ENCODE measurements at places on chromosomes 3 and 15.

DNA sequence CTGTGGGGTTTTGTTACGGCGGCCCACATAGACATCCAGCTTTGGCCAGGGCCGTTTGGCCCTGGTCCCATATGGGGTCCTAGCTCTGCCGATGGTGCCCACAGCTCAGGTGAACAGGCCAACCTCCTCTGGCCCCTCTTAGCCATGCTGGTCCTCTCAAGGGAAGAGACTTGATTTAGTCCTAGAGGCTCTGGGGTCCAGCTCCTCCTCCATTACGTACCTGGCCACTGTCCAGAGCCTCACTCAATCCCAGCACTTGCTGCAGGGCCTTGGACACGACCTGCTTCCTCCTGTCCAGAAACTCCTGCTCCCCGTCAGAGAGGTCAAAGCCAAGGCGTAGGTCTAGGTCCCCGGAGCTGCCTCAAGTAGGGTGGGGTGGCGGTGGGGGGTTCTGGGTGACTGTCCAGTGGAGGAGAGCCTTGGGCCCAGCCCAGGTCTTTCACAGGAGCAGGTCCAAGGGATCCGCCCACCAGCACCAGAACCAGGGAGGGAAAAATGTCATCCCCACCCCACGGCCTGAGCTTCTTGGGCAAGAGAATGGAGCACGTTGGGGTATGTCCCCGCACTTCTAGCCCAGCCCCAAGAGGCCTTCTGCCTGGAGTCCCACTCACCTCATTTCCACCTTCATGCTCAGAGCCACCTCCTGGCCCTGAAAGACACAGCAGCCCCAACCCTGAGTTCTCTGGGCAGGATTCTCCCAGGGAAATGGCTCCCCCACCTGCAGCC, 6.8 kb downstream of the PLA2G4F start:
- no peak for DNase-seq

DNA sequence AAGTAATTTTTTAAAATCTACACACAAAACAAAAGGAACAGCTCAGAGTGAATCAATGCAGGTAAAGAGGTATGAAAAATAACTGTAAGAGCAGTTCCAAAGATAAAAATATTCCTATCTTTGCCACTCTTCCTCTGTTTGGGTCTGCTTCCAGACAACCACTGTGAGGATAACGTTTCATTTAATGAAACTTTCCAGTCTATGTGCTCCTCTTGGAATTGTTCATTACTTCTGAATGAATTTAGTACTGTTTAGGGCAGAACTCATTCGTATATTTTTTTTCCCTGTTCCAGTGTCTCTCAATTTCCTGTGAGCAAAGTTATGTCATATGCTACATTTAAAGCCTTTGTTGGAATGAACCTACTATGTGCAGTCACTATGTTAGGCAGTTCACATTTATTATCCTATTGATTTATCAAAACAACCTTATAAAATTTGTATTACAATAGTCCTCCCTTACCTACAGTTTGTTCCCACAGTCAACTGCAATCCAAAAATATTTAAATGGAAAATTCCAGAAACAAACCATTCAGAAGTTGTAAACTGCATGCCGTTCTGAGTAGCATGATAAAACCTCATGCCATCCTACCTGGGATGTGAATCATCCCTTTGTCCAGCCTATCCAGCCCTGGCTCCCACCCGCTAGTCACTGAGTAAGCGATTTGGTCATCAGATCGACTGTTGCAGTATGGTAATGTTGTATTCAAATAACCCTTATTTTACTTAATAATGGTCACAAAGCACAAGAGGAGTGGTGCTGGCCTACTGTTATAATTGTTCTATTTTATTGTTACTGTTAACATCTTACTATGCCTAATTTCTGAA, 98.1 kb downstream of the TMCC1 start:
- DNase-seq: no peak

GRCh38 chr3:189630767-189631372, 319 bp upstream of the TP63 start:
- no peak for DNase-seq

DNA sequence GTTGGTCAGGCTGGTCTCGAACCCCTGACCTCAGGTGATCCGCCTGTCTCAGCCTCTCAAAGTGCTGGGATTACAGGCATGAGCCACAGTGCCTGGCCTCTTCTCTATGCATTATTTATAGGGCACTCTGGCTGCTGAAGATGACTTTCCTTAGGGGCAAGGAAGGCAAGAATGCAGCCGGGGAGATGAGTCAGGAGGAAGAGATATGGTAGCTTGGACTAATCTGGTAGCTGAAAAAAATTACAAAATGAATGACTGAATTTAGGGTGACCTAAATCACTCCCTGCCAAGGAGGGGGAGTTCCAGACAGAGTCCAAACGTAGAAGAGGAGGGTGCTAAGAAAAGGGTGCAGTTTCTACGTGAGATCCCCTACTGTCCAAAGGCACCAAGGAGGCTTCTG, 14.2 kb downstream of the RHCG start:
- no peak for DNase-seq

- no peak for DNase-seq
Measured at GRCh38 chr3:46878781-46879436, 1.4 kb downstream of the PTH1R start.

- DNase-seq: no peak
Measured at GRCh38 chr3:108221393-108221792, 831 bp downstream of the IFT57 start.

GRCh38 chr15:90268415-90268814, 2.9 kb downstream of the NGRN start:
- no peak for DNase-seq

DNA sequence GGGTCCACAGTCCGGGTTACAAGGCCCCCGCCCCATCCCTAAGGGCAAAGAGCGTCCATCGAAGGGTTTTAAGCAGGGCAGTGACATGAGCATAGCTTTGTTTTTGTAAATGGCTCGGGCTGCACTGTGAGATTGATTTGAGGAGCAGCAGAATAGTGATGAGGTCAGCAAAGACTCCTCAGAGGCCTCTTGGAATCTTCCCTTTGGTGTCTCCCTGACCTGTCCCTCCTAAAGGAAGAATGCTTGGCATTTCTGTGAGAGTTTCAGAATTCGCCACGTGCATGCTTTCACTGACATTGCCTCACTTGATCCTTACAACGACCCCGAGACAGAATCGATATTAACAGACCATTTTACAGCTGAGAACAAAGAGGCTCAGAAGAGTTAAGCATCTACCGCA, 20.3 kb downstream of the LAMP3 start:
- DNase-seq: no peak

- DNase-seq: no peak
Measured at GRCh38 chr3:146501752-146502151, 32.4 kb upstream of the PLSCR2 start.

DNA sequence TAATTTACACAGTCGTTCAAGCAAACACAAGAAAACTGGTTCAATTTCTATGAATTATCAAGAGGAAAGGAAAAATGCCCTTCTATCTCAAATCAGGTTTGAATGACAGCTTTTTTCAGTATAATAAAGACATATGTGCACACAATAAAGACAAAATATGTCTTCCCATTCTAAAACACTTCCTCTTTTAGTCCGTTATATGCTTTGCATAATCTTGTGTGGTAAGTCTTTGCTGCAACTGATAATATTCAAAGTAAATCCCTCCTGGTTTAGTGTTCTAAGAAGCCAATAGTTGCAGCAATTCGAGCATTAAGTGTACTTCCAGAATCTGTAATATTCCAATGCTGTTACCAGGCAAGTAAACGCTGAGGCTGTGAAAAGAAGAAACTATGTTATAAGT, 43.7 kb upstream of the MAPKBP1 start:
- DNase-seq: no peak

DNA sequence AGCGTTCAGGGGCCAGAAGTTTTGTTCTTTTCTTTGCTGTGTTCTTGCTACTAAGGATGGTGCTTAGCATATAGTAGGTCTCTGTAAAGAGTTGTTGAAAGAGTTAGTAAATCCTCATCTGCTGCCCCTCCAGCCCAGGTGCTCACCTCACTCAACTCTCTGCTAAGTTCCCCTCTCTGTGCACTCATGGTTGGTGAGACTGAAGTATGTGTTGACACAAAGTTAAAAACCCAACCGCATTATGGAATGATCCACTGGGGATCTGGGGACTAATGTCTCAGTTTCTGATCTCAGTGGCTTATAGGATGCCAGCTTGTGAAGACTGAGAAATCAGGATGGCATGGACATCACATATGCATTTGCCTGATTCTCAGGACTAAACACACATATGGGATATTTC, 13.8 kb downstream of the RYR3 start:
- DNase-seq: no peak

DNA sequence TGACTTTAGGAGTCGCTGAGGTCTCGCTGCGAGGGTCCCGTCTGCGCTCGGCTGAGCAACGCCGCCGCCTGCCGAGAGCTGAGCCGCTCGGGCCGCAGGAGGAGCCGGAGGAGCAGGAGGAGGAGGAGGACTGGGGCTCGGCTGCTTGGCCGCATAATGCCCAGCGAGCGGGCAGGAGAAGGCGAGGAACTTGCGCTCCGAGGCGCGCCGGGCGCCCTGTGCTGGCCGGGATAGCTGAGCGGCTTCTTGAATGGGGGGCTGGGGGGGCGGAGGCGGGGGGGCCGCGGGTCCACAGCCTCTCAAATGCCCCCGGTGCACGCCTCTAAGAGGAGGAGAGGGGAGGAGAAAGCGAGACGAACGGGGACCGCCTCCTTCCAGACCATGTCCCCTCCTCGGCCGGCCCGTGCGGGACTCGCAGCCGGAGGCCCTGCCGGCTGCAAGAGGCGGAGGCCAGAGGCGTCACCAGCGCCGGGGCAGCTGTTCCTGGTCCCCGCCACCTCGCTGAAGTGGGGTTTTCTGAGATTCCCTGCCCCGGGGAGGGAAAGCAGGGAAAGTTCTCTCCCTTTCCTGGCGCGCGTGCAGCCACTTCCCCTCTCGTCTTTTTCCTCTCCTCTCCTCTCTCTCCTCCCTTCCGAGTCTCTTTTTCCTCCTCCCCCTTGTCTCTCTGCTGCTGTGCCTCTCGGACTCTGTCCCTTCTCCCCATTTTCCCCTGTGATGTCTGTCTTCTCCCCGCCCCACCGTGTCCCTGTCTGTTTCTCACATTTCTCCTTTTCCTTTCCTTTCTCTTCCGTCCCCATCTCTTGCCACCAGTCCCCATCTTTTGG, at the start of gene ADAMTS9:
TSS of gene ADAMTS9 (minus strand) at position 220 of the 824 bp plus-strand sequence. CDS start 343 bp downstream, outside the sequence.
- DNase-seq: peak; percentile 14

DNA sequence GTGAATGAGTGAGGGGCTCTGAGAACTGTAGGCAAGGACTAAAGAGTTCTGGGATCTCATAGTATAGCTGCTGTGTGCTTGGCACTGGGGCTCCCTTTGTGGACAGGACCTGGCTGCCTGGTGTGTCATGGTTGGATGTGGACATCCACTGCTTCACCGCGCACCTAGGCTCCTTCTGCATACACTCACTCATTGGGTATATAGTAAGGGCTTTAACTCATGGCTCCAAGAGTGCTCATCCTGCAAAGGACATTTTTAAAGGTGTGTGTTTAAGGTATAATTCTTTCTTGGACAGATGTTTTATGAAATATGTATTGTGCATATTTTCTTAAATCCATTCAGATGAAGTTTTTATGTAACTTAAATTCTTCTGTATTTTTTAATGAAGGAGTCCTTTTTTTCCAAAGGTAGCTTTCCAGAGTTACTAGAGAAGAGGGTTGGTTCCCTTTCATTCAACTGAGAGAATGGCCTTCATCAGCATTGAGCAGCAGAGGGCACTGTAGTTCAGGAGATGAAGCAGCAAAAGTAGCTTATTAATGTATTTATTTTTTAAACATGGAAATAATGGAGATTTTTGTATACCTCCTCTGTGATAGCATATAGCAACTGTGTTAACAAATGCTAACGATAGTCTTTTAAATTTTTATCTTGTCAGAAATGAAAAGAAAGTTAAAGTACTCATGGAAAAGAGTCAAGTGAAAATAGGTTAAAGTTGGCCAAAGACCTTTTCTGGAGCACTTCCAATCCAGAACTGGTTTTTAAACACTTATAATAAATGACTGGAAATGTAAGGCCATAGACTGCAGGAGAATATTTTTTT, 25.2 kb downstream of the OXNAD1 start:
- DNase-seq: peak; percentile 11

DNA sequence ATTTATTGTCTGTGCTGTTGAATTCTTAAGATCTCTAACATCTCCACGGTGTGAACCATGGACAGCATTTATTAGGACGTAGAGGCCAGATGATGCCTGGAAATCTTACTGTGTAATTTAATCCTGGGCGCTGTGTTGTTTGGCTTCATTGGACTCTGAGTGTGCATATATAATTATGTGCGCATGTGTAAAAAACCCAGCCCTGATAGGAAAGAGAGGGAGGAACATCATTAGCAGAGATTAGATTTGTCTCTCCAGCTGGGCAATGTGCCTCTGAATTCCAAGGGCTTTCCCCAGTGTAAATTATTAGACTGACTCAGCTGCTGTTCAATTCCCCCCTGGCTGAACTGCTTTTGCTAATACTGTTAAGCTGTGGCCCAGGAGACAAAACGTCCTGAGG, 39.6 kb downstream of the MAP3K13 start:
- DNase-seq: no peak

DNA sequence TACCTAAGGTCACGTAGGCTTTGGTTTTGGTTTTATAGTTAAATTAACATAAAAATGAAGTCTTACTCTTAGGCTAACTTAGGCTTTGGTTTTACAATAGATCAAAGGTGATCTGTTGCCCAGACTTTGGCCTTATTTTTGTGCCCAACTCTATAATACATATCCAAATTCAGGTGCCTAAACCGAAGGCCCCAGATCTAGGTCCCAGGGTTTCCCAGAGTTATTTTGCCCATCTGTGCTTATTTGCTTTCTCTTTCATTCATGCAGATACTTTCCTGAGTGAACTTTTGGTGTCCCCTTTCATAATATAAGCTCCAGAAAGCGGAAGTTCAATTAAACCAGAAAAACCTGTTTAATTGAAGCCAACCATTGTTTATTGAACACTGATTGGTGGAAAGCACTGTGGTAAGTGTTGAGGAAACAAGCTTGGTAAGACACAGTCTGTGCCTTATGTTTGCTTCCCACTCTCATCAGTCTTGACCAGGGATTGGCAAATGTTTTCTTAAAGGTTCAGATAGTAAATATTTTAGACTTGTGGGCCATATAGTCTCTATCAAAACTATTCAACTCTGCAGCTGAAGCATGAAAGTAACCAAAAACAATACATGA, 209.7 kb downstream of the WDR72 start:
- no peak for DNase-seq

DNA sequence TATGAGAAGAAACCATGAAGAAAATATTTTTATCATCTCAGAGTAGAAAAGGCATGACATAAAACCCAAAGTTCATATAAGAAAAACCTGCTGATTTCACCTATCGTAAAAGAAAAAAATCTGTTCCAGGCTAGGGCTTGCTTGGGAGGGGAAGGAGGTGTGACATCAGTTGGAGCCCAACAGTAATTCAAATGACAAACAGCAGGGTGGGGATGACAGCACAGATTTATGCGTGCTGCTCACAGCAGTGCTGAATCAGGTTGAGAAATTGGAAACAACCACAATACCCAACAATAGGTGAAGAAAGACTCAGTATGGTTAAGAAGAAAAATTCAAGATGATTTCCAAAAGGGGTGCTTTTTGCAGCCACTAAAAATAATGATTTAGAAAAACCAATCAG, 172.4 kb downstream of the PDE8A start:
- no peak for DNase-seq

Measured in C1 segment of cervical spinal cord (tissue), 14 donors.